ENCODE measurements at places on chromosomes 16 and 17.

DNA sequence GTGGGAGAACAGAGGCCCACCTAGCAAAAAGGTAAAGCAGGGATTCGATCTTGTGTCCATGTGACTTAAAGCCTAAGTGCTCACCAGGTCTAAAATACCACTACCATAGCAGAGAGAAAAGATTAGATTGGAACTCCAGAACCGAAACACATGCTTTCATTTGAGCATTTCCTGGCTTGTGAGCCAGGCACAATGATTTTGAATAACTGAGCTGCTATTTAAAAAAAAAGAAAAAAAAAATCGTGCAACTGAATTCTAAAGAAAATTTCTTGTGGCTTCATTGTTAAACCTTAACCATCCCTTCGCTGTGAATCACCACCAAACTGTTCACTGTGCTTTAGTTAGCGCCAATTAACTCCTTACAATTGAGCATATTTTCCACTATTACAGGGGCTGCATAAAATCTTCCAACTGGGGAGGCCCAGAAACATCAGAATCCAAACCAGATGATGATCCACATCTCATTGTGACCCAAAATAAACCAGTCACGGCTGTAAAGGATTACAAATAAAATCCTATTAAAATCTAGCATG lies 366.4 kb upstream of the ERCC4 start:
- DNase-seq = no peak

DNA sequence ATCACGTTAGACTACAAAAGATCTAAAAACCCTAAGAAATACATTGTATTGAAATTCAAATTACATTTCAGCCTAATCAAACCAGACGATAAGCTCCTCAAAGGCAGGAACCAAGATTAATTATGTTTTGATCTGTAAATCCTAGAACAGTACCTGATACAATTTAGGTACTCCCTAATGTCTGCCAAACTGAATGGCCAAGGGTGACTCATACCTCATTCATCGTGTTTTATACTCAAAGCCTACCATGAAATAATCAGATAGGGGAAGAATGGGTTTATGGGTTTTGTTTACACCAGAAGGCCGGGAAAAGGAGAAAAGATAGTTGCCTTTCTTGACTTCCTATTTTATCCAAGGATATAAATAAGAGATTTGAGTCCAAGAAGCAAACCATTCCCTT lies 19.3 kb downstream of the MMD start:
- no peak for DNase-seq

DNA sequence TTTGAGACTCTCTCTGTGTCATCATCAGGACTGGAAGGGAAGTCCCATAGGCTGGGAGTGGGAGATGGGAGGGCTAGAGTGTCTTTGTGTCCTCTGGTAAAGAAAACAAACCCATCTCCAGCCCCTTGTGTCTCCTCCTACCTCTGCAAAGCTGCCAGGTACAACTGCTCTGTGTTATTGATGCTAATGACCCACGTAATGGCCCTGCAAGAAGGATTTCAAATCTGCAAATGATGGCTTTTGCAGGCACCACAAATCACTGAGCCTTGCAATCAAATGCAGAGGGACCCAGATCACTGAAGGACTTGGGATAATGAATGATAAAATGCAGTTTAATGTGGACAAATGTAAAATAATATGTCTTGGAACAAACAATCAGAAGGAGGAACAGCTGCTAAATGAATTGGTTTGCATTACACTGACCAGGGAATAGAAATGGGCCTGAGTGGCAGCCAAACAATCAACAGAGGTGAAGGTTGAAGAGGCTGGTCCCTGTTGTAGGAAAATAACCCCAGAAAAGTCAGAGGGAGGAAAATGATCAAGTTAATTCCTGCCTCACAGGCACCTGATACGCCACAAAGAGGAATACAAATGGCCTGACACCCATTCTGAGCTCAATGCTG lies 425.1 kb downstream of the UTP18 start:
- no peak for DNase-seq

GRCh38 chr17:80099291-80100034 lies 1.9 kb upstream of the GAA start:
- DNase-seq = no peak

DNA sequence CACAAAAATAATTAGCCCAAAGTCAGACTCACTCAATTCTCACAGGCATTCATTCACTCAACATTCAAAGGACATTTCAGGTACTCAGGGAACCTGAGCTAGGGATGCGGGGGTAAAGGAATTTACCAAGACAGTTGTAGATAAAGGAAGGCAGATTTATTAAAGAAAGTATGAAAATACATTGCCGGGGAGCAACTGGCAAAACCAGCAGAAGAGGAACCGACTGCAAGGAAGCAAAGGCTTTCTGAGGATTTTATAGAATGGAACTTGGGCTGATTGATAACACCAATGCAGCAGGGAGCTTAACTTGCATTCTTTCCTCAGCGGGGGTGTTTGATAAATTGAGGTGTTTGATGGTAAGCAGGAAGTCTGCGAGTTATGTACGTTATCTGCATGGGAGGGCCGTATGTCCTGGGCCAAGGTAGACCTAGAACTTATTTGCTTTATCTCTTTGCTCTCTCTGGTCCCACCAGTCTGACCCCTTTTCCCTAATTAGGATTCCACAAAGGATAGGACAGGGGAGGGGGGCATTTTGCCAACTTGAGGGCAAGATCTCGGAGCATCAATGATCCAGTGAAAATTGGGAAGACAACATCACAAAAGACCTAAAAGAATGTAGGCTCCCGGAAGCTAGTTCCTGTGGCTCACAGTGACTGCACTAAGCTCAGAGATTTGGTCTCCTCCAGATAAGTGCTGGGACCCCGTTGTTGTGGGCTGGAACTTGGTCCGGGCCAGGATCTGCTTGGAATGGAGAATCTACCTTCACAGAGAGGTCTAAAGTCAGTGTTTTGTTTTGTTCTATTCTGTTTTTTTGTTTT lies 5.8 kb upstream of the MT3 start:
- no peak for DNase-seq

- DNase-seq = no peak
Observed at GRCh38 chr17:80055597-80055996, 19.2 kb downstream of the CCDC40 start.

GRCh38 chr16:11665071-11665491 lies 3.2 kb upstream of the SNN start:
- no peak for DNase-seq

GRCh38 chr17:77440560-77440981 lies 299.8 kb downstream of the SEC14L1 start:
- no peak for DNase-seq

DNA sequence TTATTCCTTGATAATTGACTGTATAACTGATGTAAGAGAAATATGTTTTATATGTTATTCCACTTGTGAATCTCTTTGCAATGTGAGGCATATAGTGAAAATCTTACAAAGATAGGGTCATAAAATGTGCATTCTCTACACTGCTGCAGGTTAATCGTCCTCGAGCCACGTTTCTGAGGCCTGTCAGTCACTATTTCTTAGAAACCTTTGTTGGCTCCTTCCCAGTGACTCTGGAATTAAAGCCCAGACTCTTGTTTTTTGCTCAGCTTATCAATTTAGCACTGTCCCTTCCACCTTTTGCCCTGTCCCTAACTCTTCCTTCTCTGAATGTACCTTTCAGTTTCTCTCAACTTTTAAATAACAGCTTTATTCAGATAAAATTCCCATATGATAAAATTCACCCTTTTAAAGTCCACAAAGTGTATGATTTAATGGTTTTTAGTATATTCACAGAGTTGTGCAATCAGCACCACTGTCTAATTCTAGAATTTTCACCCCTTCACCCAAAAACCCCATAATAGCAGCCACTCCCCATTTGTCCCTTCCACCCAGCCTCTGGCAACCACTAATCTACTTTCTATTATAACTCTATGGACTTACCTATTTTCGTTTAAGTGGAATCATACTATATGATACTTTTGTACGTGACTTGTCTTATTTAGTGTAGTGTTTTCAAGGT lies 8.6 kb downstream of the TNRC6A start:
- DNase-seq = no peak

- no peak for DNase-seq
Observed at GRCh38 chr16:17817260-17817659, 346.5 kb upstream of the XYLT1 start.

GRCh38 chr17:57733085-57733484 lies 12.0 kb downstream of the CCDC182 start:
- no peak for DNase-seq

DNA sequence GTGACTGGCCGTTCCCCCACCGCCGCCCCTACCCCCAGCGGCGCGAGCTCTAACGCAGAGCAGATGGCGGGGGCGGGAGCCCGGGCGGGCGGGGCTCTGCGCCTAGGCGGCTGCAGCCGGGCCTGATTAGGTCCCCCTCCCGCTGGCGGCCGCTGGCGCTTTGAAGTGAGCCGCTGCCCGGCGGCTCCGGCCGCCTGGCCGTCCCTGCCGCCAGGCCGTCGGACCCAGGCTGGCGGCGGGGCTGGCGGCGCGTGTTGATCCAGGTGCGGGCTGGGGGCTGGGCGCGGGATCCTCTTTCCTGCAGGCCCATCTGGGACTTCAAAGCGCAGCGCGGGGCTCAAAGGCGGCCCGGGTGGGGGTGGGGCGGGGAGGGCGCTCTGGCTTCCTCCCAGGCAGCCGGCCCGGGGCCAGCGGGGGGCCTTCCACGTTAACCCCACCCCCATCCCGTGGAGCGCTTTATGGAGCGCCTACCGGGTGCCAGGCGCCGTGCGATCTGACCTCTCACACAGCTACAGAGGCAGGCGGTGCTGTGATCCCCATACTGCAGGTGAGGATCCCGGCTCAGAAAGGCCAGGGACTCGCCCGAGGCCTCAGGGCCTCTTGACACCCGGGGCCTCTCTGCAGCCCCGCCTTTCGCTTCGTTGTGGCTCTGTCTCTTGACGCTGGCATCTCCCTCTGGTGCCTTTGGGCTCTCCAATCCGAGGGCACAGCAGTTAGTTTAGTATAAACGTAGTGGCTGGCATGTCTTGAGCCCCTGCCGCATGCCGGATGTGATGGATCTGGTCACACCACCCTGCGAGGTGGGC lies 80.0 kb upstream of the NKD1 start:
- no peak for DNase-seq

DNA sequence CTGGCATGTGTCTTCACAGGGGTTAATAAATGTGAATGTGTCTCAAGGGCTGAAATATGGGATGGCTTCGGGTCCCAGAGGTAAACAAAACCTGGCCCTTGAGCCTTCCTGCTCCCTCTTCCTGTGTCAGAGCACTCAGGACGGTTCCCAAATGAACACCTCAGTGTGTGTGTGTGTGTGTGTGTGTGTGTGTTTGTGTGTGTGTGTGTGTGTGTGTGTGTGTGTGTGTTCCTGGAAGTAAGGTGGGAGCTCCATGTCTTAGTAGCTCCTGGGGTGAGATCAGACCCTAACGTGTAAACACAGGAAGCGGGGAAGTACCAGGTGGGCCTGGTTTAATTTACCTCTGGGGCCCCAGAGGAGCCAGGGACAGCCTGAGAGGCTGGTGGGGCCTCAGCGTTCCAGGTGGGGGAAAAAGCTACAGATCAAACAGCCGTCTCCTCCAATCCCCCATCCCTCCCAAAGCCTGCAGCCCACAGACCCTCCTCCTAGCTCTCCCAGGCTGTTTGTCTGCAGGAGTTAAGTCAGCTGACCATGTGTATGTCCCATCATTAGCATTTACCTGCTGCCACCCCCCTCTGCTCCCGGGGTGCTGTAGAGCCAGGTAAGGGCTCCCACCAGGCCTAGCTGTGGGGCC lies 6.1 kb downstream of the KIF19 start:
- DNase-seq = no peak

DNA sequence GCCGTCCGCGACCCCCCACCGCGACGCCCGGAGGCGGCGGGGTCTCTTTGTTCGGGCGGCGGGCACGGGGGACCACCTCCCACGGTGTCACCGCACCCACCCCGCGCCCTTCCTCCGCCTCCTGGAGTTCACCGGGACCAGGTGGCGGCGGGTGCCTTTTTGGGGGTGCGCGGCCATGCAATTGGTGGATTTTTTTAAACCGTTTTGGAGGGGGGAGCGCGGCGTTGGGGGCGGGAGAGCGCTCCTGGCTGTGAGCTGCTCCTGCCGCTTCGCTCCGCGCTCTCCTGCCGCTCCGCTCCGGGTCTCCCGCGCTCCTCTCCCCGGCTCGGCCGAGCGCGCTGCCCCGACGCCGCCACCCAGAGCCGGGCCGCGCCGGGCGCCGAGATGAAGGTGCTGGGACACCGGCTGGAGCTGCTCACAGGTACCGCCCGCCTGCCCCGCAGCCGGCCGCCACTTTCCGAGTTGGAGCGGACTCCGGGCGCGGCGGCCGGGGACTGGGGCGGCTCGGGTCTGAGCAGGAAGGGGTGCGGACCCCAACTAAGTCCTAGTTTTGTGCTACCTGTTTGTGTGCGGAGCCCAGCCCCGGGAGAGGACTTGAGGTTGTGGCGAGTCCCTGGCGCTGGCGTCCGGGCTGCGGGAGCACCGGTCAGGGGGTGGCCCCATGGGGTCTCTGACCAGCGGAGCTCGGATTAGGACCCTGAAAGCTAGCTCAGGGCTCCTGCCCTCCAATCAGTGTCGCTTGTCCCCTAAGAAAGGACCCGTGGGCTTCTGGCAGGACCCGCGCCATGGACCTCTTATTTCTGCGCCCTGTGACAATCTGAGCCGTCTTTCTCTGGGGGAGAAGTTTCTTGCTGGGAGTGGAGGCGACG lies 35.7 kb upstream of the NDRG4 start:
- no peak for DNase-seq

DNA sequence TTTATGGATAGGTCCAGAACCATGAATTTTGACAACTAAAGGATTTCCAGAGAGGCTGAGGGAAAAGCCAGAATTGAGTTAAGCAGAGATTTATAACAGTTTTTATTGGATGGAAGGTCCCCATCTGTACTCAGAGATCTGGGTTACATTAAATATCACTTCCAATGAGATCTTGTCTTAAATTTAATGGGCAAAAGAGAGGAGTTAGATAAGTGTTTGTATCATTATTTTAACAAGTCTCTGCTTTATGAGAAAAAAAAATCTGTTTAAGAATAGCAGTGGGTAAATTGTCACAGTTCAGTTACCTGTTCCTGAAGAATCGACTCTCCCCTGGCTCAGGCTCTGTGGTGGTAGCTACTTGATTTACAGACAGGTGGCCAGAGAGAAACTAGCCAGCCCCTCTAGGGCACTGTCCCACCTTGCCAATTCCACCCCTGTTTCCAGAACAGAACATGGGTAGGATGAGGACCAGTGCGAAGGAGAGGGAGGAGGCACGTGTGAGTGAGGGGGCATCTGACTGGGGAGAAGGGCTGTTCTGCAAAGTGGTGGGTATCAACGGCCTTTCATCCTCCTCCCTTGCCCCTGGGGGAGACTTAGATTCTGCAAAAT lies 22.1 kb upstream of the CRHR1 start:
- no peak for DNase-seq

DNA sequence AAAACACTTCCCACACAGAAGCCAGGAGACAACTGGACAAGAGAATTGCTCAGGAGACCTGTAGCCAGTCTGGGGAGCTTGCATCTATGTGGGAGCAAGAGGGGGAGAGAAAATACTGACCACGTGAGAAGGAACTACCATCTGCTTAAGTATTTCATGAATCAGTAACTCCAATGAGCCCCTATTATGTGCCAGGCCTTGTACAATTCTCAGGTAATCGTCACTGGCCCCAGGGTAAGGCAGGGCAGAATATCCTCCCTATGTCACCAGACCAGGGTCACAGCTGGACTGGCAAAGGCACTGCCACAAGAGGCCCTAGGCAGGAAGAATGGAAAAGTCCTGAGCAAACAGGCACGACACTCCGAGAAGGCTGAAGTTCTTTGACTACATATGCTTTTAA lies 25.9 kb downstream of the USP7 start:
- DNase-seq = no peak

GRCh38 chr17:4872786-4873185 lies 26.6 kb upstream of the C17orf107 start:
- no peak for DNase-seq

- DNase-seq = no peak
Observed at GRCh38 chr16:22284637-22285036, 12.6 kb upstream of the POLR3E start.

GRCh38 chr17:47009759-47010594 lies 30.9 kb upstream of the RPRML start:
- DNase-seq = no peak
